ENCODE measurements at places on chromosomes 7 and 10.

DNA sequence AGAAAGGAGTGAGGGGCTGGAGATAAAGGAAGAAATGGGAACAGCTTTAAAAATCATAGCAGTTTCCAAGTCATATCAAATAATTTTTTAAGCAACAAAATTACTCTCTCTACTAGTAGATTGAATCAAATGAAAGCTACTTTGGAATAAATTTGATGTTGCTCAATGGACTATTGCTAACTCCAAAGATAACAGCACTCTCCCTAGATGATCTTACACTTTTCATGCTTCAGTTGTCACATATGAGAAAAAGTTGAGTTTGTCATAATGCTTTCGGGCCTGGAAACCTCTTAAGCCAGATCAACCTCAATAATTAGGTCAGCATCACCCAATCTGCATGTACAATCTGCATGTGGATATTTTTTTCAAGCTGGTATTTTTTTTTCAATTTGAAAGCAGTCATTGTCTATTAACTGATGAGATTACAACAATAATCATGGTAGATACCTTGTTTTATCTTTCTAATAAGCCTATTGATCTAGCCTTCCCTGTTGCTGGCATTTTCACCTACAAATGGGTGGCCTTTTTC is 31.3 kb downstream of the LIPJ start:
- no peak for DNase-seq

DNA sequence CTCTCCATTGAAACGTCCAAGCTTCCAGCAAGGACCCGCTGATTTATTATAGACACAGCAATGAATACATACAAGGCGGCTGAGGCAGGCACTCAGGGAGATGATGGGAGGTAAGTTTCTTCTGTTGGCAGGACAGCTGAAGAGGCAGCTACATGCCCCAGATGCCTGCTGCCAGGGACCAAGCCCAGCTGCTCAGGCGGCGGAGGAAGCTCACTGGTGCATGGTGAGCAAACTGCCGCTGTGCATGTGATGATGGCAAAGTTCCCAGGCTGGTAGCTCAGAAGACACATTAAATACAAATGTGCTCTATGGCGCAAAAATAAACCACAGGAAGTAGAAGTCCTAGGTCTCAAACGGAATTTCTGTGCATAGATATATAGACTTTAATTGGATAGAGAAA is 2.3 kb downstream of the DNTT start:
- no peak for DNase-seq

- DNase-seq: no peak
Observed at GRCh38 chr7:46745707-46746090, 824.6 kb upstream of the IGFBP3 start.

DNA sequence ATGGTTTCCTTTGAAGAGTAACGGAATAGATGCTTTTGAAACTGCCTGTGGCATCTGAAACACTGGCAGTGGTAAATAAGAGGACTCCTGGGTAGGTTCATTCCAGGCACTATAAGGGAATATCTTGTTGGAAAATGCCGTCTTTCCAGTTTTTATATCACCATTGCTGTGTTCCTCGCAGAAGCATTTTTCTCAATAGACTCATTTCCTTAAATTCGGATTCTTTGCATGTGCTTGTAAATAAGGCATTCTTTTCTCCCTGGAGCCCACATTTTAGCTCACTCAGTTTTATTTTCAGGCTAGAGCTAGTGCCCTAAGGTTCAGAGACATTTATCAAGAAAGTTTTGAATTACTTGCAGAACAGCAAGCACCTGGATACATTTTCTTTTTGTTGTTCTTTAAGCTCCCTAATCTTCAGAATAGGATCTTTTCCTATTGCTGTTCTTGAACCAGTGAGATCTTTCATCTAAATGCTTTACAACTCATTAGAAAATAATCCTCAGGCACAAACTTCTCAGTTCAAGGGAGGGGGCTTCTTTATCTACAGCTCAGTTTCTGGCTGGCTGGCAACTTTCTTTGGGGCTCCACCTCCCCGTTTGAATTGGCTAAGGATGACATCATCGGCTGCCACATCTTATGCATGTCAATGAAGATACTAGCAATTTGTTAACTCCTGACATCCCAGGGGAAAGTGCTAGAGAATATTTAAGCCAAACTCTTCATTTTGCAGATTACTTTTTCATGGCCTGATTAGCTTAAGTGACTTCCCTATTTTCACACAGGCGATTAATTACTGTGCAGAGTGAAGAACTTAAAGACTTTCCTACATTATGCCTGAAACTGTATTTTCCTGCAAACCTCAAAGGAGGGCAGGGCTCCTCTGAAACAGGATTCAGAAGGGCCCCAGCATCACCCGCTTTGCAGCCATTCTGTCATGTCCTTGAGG is 133.7 kb upstream of the RSU1 start:
- no peak for DNase-seq

- DNase-seq: no peak
Observed at GRCh38 chr7:147775516-147776284, 814.9 kb upstream of the C7orf33 start.

DNA sequence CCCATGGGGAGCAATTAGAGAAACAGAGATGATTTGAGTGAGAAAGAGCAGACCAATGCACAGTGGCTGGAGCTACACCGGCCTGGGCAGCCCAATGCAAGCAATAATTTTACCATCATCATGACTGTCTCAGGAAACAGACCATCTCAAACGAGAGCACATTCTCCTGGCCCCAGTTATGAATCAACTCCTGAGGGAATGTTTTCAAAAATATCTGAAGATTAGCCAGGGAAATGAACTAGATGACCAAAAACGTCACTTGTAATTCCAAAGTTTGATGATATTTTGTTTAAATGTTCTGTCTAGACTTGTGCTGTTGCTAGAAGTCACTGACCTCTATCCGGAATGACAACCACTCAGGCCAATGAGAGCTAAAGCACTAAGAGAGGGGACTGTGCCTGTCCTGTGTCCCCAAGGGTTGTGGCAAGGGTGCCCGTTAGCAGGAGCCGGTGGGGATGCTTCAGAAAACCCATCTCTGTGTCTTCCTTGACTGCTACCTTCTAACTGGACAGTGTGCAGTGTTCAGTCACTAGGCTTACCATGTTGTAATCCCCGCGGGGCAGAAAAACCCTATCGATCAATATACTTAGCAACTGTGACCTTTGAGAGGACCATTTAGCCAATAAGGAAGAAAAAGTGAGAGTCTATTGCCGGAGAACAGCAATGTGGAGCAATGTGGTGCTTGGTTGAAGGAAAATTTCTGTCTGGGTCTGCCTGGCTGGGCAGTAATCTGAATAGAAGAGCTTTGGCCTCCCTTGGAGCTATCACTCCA is 202.4 kb downstream of the ADAM12 start:
- DNase-seq: no peak

DNA sequence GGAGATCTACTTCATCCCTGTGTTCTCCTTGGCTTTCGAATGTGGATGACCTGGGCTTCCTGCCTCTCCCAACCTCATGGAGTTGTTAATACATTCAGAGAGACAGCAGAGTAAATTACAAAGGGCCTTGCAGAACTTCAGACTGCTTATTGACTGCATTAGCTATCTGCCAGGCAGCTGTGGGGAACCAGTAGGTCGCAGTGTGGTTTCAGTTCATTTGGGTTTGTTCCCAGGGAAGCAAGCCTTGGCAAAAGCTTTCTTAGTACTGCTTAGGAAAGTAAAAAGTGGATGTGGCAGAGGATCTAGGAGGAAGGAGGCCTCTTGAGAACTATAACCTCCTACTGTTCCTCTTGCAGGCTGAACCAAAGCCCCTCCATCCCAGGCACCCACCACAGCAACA is 9.2 kb downstream of the NPFFR1 start:
- no peak for DNase-seq

DNA sequence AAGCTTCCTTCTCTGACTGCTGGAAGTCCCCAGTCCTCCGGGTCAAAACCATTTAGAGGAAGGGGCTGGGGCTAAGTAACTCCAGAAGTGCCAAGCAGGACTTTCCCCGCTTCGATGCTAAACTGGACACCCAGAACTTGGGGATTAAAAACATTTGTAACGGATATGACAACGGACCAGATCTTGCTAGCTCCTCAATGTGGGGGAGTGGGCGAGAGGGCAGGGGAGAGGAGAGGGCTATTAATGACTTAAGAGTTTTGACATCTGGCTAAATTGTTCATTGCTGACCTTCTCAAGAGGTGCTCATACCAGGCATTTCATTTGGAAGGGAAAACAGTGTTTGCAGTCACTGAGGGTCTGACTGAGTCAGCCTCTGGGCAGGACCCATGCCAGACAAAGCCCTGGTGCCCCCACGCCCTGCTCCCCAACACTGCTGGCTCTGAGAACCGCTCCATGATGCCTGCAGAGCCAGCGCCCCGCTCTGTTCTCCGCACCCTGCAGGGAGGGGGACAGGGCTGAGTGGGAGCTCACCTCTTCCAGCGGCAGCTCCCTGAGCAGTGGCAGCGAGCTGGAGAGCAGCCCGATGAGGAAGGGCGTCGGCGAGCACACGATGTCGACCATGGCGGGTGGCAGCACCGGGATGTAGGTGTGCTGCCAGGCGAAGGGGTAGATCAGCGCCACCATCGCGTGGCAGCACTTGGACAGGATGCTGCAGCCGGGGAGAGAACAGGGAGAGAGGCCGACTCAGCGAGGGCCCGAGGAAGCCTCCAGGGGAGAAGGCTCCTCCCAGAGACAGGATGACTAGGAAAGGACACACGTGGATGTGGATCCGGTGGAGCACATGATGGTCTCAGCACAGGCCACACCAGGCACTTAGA is 47.7 kb upstream of the MKRN1 start:
- no peak for DNase-seq

- DNase-seq: no peak
Observed at GRCh38 chr7:47666164-47666862, 84.4 kb upstream of the TNS3 start.

- DNase-seq: no peak
Observed at GRCh38 chr10:50280049-50280841, 28.9 kb upstream of the ASAH2 start.

DNA sequence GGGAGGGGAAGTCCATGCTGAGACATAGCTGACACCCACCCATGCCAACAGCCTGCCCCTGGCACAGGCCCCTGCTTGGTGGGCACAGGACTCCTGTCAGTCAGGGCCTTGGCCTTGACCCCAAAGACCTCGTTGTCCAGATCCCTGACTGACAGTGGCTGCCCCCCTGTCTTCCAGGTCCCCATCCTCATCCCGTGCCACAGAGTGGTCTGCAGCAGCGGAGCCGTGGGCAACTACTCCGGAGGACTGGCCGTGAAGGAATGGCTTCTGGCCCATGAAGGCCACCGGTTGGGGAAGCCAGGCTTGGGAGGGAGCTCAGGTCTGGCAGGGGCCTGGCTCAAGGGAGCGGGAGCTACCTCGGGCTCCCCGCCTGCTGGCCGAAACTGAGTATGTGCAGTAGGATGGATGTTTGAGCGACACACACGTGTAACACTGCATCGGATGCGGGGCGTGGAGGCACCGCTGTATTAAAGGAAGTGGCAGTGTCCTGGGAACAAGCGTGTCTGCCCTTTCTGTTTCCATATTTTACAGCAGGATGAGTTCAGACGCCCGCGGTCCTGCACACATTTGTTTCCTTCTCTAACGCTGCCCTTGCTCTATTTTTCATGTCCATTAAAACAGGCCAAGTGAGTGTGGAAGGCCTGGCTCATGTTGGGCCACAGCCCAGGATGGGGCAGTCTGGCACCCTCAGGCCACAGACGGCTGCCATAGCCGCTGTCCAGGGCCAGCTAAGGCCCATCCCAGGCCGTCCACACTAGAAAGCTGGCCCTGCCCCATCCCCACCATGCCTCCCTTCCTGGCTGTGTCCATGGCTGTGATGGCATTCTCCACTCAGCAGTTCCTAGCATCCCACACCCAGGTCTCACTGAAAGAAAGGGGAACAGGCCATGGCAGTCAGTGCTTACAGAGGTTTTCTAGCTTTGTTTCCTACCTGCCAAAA is 197.2 kb downstream of the EBF3 start:
- DNase-seq: no peak

DNA sequence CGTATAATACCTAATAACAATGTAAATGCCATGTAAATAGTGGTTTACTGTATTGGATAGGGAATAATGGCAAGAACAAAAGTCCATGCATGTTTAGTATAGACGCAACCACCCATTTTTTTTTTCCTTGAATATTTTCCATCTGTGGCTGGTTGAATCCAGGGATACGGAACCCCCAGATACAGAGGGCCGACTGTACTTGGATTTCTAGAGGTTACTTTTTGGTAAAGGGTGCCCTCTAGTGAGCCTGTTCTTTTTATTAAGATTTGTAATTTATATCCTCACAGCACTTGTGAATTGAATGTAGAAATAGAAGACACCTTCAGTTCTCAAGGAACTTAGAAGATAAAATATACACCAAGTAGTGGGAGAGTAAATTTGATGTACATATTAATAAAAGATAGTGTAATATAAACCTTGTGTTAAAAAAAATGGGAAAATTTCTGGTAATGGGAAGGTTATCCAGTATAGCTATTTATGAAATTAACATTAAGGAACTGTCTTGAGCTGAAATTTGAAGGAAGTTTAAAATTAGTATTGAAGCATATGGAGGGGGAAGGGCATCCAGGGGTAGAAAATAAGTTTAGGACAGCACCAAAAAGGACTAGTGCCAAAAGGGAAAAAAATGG is 32.0 kb downstream of the EXOC6 start:
- no peak for DNase-seq

- DNase-seq: no peak
Observed at GRCh38 chr10:98173260-98173659, 38.8 kb downstream of the R3HCC1L start.

DNA sequence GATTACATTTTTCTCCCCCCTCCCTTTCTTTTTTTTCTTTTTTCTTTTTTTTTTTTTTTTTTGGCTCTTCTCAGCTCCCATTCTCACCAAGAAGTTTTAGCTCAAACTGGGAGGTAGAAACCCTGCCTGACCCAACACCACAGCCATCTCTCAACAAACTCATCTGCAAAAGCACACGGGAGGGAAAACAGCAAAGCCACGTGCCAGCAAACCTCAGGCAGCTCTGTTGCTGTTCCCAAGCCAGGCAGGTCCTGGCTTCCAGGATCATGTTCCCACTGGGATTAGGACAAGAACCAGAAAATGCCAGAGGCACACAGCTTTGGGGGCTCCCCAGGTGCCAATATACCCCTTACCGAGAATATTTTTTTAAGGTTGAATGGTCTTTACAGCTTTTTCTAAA is 56.7 kb downstream of the ITIH5 start:
- no peak for DNase-seq

- DNase-seq: no peak
Observed at GRCh38 chr7:116834815-116835504, 27.4 kb upstream of the CAPZA2 start.

GRCh38 chr10:17354781-17355180 is 99.6 kb downstream of the ST8SIA6 start:
- DNase-seq: no peak

GRCh38 chr10:72310241-72310633 is 36.5 kb downstream of the DDIT4 start:
- no peak for DNase-seq

GRCh38 chr7:142646386-142647140 is 102.7 kb upstream of the PRSS1 start:
- no peak for DNase-seq

Measured in activated CD4-positive, alpha-beta T cell treated with anti-CD3 and anti-CD28 coated beads for 24 hours (primary cell).